ENCODE measurements at places on chromosomes 13 and 19.

GRCh38 chr13:31424130-31424729, 224.5 kb downstream of the B3GLCT start:
- DNase-seq, result no peak

DNA sequence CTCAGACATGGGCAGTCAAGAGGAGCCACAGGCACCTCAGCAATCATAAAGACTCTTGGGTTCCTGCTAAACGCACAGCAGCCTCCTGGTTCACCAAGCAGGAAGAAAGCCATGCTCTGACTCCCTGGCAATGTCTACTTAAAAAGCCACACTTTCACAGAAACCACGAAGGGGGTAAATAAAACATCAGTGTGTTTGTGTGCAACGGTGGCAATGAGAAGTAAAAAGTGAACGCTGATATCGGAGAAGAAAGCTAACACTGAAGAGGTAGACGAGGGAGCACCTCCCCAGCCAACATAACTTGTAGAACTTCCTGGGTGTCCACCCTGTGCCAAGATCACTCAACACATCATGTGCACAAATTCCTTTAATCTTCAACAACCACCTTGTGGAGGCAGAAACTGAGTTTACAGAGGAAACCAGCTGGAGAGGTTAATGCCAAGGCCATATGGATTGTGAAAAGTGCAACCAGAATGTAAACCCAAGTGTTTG, 30.2 kb downstream of the HSPH1 start:
- DNase-seq, result no peak

DNA sequence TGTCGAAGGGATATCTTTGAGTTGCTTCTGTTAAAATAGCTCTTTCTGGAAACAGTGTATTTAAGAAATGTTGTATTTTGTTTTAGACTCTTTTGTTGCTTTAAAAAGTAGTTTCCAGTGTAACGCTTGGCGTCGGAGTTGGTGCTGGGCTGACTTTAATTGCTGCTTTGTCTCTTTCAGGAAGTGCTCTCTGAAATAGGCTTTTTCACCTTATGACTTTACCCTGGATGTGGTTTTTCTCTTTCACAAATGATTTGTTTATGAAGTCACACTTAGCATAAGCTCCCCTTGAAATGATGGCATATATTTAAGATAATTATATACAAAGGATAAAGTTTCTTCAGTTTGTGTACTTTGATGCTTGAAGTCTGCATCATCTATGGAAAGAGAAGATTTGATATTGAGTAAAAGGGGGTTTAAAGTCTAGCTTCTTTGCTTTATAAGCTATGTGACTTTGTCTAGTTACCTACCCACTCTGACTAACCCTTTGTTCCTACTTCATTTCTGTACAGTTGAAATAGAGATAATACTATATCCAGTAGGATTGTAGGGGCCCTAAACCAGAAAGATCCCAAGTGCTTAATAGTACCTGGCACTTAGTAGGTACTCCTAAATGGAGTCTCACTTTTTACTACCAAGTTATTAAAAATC, at the start of gene GPR18:
GPR18 (minus strand) TSS at position 170 of the 651 bp plus-strand sequence. CDS start 2,507 bp downstream, outside the sequence.
- no peak for DNase-seq

GRCh38 chr13:50526661-50527071, 316.8 kb downstream of the DLEU7 start:
- no peak for DNase-seq

DNA sequence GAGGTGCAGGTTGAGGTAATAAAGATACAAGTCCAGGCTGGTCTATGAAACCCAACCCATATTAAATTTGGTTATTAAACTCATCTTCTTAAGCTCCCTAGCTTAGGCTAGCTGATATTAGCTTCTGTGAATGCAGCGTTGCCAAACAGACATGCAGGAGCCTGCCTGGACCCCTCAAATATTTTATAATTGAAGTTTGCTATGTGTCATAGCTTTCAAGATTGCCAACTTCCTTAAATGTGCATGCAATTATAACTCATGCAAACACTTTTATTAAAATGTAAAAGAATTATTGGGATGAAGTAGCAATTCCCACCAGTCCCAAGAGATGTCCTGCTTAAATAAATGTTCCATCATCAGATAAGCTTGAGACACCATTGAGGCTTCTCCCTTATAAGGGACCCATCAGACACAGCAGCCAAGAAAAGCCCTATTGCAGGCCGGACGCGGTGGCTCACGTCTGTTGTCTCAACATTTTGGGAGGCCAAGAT, 51.3 kb downstream of the MBNL2 start:
- no peak for DNase-seq

GRCh38 chr19:3976495-3977241, 5.8 kb upstream of the DAPK3 start:
- no peak for DNase-seq

GRCh38 chr19:13163609-13164342, 13.6 kb downstream of the IER2 start:
- no peak for DNase-seq

- no peak for DNase-seq
Observed at GRCh38 chr13:80389073-80390038, 48.4 kb upstream of the SPRY2 start.

All from activated CD8-positive, alpha-beta memory T cell treated with anti-CD3 and anti-CD28 coated beads for 1 hour (primary cell).